ENCODE measurements at places on chromosomes 7 and 10. TPM values are rescaled to one million over a fixed set of nuclear protein-coding genes. Genes with fewer than 3 reads are reported as not detected.
A peak's percentile ranks its signal among the peaks of the same experiment; 100 is the strongest.

The CFAP58 gene
- not detected for polyA plus RNA-seq

The ZCCHC24 gene
- polyA plus RNA-seq = 13.2 TPM

DNA sequence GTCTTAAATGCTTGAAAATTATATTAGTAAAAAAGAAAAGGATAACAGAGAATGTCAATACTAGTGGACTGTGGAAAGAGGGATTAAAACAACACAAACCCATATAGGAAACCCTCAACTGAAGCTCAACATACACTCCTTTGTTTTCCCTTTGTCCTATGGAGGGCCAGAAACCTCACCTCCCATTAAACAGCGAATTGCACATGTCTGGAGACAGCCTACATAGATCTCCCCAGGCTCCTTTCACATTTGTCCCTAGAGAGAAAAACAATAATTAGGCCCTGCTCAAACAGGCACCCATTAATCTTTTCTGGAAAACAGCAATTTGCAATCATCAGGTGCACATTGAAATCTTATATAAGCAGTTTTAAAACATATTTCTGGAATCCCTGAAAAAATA lies 87.6 kb upstream of the SEMA3D start:
- H3K4me3 ChIP-seq = no peak overlapping the region
- no peak overlapping the region for H3K27ac ChIP-seq
- no peak for DNase-seq
- no peaks in the 10 kb centered on the region for H3K27me3 ChIP-seq

DNA sequence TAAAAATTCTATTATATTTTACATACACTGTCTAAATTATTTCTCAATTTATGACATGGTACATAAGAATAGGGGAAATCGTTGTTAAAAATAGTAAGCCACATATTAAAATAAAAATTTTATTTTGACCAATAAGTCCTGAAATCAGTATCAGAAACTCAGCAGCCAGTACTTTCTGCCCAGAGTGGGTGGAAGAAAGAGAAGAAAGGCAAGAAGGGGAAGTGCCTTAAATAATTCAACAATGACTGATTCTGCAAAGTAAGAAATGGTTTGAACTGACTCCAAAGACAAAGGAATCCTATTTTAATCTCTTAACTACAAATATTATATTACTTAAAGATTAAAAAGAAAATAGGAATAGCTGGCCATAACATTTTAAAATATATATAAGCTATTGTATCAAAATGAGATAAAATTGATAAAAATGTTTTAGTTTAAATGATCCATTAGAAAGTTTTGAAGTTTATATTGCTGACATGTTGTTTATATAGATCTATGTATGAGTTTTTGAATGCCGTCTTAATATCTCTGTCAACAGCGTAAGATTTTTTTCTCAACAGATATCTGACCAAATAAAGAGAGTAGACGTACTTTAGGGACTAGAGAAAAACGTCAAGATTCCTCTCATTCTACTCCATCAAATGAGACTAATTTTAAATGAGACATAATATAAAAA lies 30.2 kb upstream of the NRCAM start:
- no peaks in the 10 kb centered on the region for H3K4me1 ChIP-seq
- no peaks in the 10 kb centered on the region for H3K36me3 ChIP-seq
- no peaks in the 10 kb centered on the region for H3K27me3 ChIP-seq
- H3K4me3 ChIP-seq = no peak overlapping the region

GRCh38 chr10:38025283-38025682 lies 14.8 kb downstream of the ZNF33A start:
- DNase-seq = no peak
- H3K27me3 ChIP-seq = no peaks in the 10 kb centered on the region
- H3K36me3 ChIP-seq = peaks cover 4% of the 10 kb centered on the region
- no peak overlapping the region for H3K4me3 ChIP-seq
- H3K27ac ChIP-seq = no peak overlapping the region

The STAMBPL1 gene
- 1.9 TPM for polyA plus RNA-seq

GRCh38 chr7:142231716-142232115 lies 26.1 kb downstream of the PRSS58 start:
- H3K36me3 ChIP-seq = no peaks in the 10 kb centered on the region
- no peak for DNase-seq
- H3K4me1 ChIP-seq = no peaks in the 10 kb centered on the region
- H3K4me3 ChIP-seq = no peak overlapping the region
- H3K27ac ChIP-seq = no peak overlapping the region

DNA sequence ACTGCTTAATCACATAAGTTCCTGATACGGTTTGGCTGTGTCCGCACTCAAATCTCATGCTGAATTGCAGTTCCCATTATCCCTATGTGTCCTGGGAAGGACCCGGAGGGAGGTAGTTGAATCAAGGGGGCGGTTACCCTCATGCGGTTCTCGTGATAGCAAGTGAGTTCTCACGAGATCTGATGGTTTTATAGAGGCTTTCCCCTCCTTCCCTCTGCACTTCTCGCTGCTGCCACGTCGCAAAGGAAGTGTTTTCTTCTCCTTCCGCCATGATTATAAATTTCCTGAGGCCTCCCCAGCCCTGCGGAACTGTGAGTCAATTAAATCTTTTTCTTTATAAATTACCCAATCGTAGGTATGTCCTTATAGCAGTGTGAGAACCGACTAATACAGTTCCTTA lies 226.2 kb downstream of the SKAP2 start:
- no peak overlapping the region for H3K4me3 ChIP-seq
- no peaks in the 10 kb centered on the region for H3K4me1 ChIP-seq
- no peak for DNase-seq
- H3K27me3 ChIP-seq = no peaks in the 10 kb centered on the region
- H3K36me3 ChIP-seq = no peaks in the 10 kb centered on the region
- no peak overlapping the region for H3K27ac ChIP-seq

The PON1 gene
- 1,101 TPM for polyA plus RNA-seq

GRCh38 chr7:40500219-40500618 lies 365.4 kb downstream of the SUGCT start:
- no peaks in the 10 kb centered on the region for H3K36me3 ChIP-seq
- no peak overlapping the region for H3K4me3 ChIP-seq
- DNase-seq = no peak

GRCh38 chr7:158754746-158755444 lies 50.3 kb upstream of the NCAPG2 start:
- no peaks in the 10 kb centered on the region for H3K27me3 ChIP-seq
- H3K27ac ChIP-seq = no peak overlapping the region
- no peak for DNase-seq
- peaks cover 17% of the 10 kb centered on the region for H3K36me3 ChIP-seq
- no peaks in the 10 kb centered on the region for H3K4me1 ChIP-seq
- no peak overlapping the region for H3K4me3 ChIP-seq

GRCh38 chr7:47576031-47576865 lies 5.7 kb downstream of the TNS3 start:
- H3K27ac ChIP-seq = peak overlapping the region; percentile 78
- H3K4me1 ChIP-seq = peaks cover 30% of the 10 kb centered on the region
- no peaks in the 10 kb centered on the region for H3K27me3 ChIP-seq

GRCh38 chr10:15244635-15245197 lies 76.2 kb upstream of the NMT2 start:
- H3K36me3 ChIP-seq = no peaks in the 10 kb centered on the region
- no peaks in the 10 kb centered on the region for H3K27me3 ChIP-seq
- no peak for DNase-seq
- no peak overlapping the region for H3K27ac ChIP-seq

GRCh38 chr7:54812756-54813322 lies 53.8 kb upstream of the SEC61G start:
- no peak overlapping the region for H3K4me3 ChIP-seq
- no peaks in the 10 kb centered on the region for H3K27me3 ChIP-seq
- no peak for DNase-seq
- no peak overlapping the region for H3K27ac ChIP-seq
- peaks cover 17% of the 10 kb centered on the region for H3K4me1 ChIP-seq

DNA sequence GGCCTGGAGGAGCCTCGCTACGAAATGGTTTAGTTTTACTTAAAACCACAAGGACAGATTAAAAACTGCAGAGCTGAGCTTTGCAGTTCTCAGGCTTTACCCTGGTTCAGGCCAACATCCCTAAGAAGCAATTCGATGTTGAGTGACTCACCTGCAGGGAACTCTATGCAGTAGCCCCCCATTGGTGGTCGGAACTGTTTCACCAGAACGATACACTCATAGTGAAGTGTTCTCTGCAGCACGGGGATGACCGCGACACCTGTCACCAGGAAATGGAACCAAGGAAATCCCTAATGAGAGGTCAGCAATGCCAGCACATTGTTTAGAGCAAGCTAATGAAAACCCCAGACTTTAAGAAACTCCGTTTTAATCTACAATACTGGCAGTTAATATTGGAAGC lies 18.0 kb downstream of the NUDT5 start:
- H3K4me3 ChIP-seq = no peak overlapping the region
- peaks cover 5% of the 10 kb centered on the region for H3K36me3 ChIP-seq
- no peak for DNase-seq
- H3K27me3 ChIP-seq = no peaks in the 10 kb centered on the region
- H3K4me1 ChIP-seq = no peaks in the 10 kb centered on the region
- no peak overlapping the region for H3K27ac ChIP-seq

DNA sequence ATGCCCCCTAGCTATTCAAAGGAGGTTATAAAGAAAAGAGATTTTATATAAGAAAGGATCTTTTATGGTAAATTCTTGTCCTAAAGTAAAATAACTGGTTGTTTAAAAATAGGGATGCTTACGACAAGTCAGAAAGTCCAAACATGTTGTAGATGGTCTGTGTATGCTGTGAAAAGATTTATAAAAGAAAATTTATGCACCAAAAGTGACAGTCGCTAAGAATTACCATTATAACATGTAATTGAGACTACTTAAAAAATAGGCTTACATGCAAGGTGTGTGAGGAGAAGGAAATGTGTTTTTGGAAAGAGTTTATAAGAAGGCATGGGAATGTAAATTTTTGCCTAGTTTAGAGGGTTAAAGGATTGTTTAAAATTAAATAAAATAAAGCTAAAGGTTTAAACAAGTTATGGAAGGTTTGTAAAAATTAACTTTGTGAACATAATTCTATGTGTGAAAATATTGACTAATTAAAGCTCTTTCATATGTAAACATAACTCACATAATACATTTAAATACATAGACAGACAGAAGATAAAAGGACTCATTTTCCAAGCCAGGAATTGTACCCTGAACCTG lies 118.5 kb downstream of the LYZL1 start:
- no peaks in the 10 kb centered on the region for H3K36me3 ChIP-seq
- no peaks in the 10 kb centered on the region for H3K27me3 ChIP-seq
- no peak overlapping the region for H3K27ac ChIP-seq

The BAMBI gene
- polyA plus RNA-seq = 5.6 TPM

The PAPOLB gene
- polyA plus RNA-seq = not detected

DNA sequence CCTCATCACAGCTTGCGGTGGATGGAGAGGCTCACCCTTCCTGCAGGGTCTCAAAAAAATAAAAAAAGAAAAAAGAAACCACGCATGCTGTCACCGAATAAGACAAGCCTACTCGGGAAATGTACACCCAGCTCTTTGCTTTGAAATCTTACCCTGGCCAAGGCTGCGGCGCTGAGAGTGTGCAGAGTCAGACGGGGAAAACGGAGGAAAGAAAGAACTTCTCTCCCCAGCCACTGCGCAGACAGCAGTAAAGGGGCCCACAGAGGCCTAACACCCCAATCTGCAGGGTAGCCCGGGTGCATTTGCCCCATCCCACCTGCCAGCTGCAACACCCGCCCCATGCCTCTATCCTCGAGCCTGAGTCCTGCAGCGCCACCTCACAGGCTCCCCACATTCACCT lies 14.8 kb downstream of the SLIT1 start:
- H3K4me1 ChIP-seq = no peaks in the 10 kb centered on the region
- H3K27ac ChIP-seq = no peak overlapping the region
- no peak for DNase-seq
- no peaks in the 10 kb centered on the region for H3K27me3 ChIP-seq
- H3K36me3 ChIP-seq = no peaks in the 10 kb centered on the region

GRCh38 chr7:150407588-150408392 lies 28.7 kb downstream of the ZNF775 start:
- H3K27me3 ChIP-seq = no peaks in the 10 kb centered on the region
- no peak for DNase-seq
- no peaks in the 10 kb centered on the region for H3K36me3 ChIP-seq
- H3K4me3 ChIP-seq = no peak overlapping the region

The HHEX gene
- 33.5 TPM for polyA plus RNA-seq

- H3K27ac ChIP-seq = no peak overlapping the region
- DNase-seq = no peak
- no peaks in the 10 kb centered on the region for H3K36me3 ChIP-seq
- no peak overlapping the region for H3K4me3 ChIP-seq
- H3K27me3 ChIP-seq = no peaks in the 10 kb centered on the region
Observed at GRCh38 chr10:84826704-84827103, 498.3 kb downstream of the CCSER2 start.

The AIMP2 gene
- polyA plus RNA-seq = 41.7 TPM

DNA sequence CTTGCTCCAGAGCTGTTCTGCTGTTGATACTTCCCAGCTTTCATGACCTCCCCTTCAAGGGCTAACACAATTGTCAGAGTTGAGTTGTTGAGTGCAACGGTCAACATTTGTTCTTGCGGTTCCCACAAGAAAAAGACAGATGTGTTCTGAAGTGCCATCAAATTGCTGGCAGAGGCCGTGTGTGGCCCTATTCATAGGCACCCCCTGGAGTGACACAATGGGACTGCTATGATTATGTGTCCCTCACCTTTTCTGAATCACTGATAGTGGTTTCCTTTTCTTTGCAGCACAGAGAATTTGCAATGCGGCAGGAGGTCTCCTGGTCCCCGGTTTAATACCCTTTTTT lies 5.8 kb upstream of the IGFBP1 start:
- peaks cover 14% of the 10 kb centered on the region for H3K4me1 ChIP-seq
- no peak overlapping the region for H3K4me3 ChIP-seq
- no peaks in the 10 kb centered on the region for H3K36me3 ChIP-seq
- no peak for DNase-seq

GRCh38 chr7:77550586-77550985 lies 13.5 kb downstream of the PTPN12 start:
- no peaks in the 10 kb centered on the region for H3K27me3 ChIP-seq
- no peak for DNase-seq
- no peak overlapping the region for H3K27ac ChIP-seq
- H3K4me1 ChIP-seq = no peaks in the 10 kb centered on the region
- no peak overlapping the region for H3K4me3 ChIP-seq

- H3K4me1 ChIP-seq = no peaks in the 10 kb centered on the region
- DNase-seq = peak; percentile 79
- no peak overlapping the region for H3K27ac ChIP-seq
- no peaks in the 10 kb centered on the region for H3K36me3 ChIP-seq
- H3K27me3 ChIP-seq = no peaks in the 10 kb centered on the region
Observed at GRCh38 chr10:80664071-80664680, 126.5 kb downstream of the SH2D4B start.

DNA sequence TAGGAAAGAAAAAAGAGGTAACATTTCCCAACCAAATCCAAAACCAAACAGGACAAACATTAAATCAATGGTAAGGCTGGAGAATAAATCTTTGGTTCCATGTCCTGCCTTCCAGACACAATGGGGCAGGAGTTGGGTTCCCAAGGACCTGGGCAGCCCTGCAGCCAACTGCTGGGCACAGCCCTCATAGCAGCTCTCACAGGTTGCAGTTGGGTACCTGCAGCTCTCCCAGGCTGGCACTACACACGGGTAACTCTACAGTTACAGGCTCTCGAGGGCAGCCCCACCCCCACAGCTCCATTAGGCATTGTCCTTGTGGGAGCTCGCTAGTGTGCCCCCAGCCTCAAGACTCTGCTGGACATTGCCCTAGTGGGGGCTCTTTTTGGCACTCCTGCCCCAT lies 7.5 kb downstream of the GRB10 start:
- H3K4me1 ChIP-seq = peaks cover 54% of the 10 kb centered on the region
- no peaks in the 10 kb centered on the region for H3K27me3 ChIP-seq
- no peak overlapping the region for H3K4me3 ChIP-seq
- no peak overlapping the region for H3K27ac ChIP-seq
- H3K36me3 ChIP-seq = no peaks in the 10 kb centered on the region
